Stimulated activated CD4-positive, alpha-beta T cell treated with anti-CD3 and anti-CD28 coated beads, Interleukin-12 subunit alpha, Interleukin-12 subunit beta, amount 100 ng/mL, for 4 hours (primary cell): ENCODE measurements at places on chromosomes 11 and 22.

DNA sequence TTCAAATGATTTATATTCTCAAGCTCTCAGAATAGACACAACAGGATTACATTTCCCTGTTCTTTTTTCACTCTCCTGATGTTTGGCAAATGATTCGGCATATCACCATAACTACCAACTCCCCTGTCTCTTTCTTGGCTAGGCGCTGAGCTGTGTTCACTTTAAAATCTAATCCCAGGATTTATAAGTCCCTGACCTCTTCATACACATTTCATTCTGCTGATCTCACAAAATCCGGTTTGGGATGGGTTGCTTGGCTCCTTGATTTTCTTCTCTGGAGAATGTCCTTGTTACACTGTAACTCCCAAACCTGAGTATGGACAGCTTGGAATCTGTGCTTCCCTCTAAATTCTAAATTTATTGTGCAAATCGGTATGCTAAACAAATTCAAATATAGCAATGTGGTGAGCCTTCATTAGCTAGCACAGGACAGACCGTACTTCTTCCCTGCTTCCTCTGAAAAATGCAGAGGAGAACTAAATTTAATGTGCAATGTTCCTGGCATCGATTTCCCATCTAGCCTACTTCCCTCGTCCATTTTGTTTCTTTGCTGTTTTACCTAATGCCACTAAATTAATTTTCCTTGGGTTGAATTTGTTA lies 858.5 kb upstream of the FAT3 start:
- no peak for DNase-seq

DNA sequence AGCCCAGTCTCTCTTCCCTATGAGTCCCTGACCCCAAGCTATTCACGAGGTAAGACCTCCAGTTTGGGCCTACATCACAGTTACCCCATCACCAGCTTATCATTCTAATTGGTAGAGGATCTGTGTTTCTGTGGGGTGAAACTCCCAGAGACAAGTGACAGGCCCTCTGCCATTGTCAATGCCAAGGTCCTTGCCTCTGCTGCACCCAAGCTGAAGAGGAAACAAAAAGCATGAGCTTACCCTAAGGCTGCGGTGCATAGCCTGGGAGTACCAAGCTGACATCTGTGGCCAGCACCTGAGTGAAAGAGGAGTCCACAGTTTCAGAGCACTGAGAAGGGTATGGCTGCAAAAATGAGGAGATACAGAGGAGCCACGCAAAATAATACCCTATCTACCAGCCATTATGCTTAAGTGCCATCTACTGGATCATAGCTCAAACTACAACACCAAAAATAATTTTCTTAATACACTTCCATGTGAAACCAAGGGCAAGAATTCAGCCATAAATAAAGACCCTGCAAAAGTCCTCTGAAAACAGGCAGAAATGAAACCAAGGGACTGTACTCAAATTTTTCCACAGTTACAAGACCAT lies 62.3 kb upstream of the ANO5 start:
- no peak for DNase-seq

DNA sequence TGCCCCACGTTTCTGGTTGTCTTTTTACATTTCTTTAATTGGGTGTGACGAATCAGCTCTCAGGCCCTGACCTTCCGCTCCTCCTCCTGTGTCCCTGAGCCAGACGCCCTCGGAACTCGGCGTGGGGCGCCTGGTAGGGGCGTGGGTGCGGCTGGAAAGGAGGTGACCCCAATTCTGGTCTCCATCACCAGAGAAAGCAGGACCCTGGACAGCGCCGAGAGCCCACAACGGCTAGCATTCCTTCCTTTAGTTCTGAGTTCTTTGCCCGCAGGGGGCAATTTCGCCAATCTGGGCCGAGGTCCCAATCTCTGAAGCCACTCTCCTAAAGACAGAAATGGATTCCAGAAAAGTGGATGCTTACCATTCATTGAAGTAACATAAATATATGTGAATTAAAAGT lies 11.7 kb upstream of the RBMXL2 start:
- no peak for DNase-seq

- no peak for DNase-seq
Observed at GRCh38 chr22:35684270-35684700, 33.4 kb upstream of the APOL5 start.

DNA sequence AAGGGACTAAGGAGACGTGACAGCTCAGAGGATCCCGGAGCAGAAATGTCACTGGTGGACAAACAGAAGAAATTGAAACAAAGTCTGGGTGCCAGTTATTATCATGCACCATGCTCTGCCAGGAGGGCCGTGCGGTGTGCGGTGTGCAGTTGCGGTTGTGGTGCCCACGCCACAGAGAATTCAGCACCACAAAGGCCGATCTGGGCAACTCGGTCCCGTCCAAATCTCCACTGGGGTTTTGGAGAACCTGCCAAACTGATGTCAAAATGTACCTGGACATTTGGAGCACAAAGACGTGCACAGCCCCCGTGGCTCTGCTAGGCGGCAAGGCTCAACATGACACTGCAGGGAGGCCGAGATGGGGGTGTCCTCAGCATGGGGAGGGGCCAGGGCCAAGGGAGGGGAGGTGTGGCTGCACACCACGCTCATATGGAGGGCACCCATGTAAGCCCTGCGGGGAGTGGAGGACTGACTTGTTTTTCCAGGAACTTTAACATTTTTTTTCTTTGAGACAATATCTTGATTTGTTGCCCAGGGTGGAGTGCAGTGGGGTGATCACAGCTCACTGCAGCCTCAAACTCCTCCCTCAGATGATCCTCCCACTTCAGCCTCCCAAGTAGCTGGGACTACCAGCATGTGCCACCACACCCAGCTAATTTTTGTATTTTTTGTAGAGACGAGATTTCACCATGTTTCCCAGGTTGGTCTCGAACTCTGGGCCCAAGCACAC lies 39.4 kb downstream of the GNB1L start:
- no peak for DNase-seq

GRCh38 chr11:112627588-112628045 lies 333.6 kb upstream of the NCAM1 start:
- no peak for DNase-seq

GRCh38 chr22:30143265-30143664 lies 63.0 kb downstream of the HORMAD2 start:
- no peak for DNase-seq
